ENCODE measurements at places on chromosomes 4 and X.

DNA sequence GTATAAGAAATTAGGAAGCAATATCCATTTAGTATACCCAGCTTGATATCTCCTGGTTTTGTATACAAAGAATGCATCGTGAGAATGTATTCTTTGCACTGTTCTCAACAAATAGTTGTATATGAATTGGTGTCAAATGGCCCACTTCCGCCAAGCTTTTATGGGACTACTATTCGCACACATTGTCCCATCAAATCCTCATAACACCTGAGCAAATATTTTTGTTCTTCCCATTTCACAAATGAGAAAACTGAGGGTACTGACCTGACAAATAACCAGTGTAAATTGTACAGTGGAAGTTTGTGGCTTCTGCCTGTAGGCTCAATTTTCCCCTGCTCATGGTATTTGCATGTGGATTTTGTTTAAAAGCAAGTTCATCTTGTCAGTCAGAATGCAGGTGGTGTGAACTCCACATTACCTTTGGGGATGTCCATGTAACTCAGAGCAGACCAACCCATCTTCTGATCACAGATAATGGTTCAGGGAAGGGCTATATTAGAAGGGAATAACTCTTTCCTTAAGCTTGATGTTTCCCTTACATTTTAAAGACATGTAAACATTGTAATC, 51.5 kb upstream of the FAM241A start:
- DNase-seq = no peak

DNA sequence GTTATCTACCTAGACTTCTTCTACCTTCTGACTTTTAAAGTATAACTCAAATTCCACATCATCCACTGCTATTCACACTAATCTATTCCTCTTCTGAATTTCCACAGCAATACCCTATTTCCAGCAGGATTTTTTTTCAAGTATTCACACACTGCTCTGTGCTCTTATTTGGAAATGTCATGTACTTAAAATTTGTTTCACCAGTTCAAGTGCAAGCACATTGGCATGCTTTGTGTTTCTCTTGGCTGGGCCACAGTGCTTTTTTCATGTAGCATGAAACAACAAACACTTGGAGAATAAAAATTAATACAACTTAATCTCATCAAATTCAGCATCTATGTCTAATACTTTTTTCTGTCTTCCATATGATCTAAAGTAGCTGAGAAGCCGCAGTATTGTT, 161.8 kb upstream of the PCDH18 start:
- no peak for DNase-seq

DNA sequence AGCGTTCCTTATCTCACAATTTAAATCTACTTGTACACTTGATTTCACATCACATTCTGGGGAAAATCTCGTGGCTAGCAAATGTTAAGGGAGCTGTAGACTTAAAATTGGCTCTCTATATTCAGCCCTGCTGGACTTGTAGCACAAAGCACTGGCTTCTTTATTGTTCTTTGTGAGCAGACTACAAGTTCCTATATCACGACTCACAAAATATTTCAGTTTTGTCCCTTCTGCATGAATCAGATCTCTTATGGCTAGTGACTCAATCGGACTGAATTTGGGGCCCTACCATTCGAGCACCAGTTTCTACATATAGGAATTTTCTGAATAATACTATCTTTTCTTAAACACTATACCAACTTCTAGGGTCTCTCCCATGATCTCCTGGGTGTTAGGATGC, 390.1 kb downstream of the ADAM29 start:
- DNase-seq = no peak

DNA sequence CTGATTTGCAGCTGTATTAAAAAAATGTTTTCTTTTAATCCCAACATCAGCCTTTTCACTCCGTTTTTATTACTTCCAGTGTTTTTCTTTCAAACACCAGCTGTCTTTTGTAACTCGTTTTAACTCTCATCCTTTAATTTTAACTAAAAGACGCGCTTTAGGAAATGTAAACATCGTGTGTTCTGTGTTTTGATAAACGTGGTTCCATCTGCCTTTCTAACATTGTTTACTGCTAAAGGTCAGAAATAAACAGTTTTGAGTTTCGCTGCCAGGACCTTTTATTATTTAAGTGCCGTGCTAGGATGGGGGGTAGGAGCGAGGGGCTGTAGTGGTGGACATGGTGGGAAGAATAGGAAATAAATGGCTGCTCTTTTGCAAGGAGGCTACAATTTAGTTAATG, 1.5 kb downstream of the N4BP2 start:
- DNase-seq = no peak

DNA sequence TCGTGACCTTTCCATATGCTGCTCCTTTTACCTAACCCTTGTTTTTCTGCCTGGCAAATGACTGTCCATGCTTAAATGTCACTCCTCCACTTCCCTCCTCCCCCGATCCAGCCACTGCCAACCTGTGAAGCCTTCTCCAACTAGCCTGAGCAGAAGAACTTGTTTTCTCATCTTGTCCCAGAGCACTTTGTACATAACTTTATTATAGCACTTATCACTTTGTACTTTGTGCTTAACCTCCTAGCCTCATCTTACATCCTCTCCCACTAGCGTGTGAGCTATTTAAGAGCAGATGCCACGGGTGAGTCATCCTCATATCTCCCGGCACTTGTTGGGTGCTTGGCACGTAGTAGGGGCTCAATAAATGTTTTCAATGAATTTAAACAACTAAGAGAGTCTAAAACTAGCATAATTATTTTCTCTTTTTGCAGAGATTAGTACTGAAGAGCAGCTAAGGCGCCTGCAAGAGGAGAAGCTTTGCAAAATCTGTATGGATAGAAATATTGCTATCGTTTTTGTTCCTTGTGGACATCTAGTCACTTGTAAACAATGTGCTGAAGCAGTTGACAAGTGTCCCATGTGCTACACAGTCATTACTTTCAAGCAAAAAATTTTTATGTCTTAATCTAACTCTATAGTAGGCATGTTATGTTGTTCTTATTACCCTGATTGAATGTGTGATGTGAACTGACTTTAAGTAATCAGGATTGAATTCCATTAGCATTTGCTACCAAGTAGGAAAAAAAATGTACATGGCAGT, 46.9 kb downstream of the XIAP start:
- no peak for DNase-seq

- DNase-seq = no peak
These were observed 437.5 kb upstream of the FGF16 start for GRCh38 chrX:77009691-77010090.

DNA sequence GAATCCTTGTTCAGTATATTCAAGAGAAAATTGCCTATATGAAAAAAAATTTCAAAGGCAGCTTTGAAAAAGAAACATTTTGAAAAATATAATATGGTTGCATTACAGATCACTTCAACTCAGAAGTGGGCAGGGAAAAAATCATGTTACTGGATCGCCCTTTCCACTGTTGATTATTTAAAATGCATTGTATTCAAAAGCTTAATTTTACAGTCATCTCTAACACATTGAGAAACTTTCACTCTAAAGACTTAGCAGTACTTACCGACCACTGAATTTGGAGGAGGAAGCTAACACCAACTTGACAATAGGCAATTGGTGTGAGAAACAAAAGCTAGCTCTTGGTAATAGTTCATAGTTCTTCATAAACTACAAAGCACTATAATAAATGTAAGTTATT, 101.9 kb downstream of the CEP135 start:
- DNase-seq = no peak

DNA sequence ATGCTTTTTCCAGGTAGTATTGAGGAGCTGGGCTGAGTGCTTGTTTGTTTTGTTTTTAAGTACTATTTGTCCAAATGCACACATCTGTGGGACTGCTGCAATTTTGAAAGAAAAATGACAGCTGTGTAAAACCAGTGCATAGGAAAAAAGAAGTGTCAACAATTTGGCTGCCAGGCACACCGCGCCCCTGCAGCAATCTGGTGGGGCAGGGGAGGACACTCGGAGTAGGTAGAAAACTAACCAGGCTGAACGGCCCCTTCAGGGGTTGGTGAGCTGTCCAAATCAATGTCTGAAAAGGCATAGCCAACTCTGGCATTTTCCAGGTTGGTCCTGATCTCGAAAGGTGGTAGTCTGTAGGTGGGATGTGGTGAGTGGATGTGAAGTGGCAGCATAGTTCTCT, 1.1 kb downstream of the LDOC1 start:
- no peak for DNase-seq

- DNase-seq = no peak
These were observed 84.6 kb upstream of the GPR34 start for GRCh38 chrX:41604177-41604576.
